ENCODE measurements at places on chromosomes 7 and 10.

DNA sequence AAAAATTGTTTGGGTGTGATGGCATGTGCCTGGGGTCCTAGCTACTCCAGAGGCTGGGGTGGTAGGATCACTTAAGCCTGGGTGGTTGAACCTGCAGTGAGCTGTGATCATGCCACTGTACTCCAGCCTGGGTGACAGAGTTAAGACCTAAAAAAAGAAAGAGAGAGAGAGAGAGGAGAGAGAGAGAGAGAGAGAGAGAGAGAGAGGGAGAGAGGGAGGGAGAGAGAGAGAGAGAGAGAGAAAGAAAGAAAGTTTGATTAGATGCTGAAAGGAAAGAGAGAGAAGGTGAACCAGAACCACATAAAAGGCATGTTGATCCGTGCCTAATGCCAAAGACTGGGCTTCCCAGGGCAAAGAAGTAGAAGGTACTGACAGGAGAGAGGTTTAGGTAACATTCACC, 11.1 kb downstream of the ABCB1 start:
- DNase-seq: no peak

GRCh38 chr10:10794791-10795191, 222.9 kb upstream of the CELF2 start:
- no peak for DNase-seq

DNA sequence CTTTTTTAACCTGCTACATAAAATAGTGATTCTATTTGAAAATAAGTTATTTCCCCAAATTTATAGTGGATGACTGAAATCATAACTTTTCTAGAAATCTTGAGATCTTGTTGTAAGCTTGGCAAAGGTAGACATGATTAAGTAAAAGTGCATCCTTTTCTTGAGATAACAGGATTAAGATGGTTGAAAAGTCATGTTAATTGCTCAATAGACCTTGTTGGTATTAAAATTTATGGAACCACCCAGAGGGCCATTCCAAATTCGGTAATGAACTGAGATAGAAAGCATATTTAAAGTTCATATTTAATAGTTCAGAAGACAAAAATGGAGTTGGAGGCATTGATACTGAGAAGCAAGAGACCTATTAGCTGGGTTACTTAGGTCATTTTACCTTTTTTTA, 139.1 kb downstream of the BICC1 start:
- DNase-seq: no peak

GRCh38 chr7:90853205-90853604, 257.1 kb downstream of the CDK14 start:
- no peak for DNase-seq

DNA sequence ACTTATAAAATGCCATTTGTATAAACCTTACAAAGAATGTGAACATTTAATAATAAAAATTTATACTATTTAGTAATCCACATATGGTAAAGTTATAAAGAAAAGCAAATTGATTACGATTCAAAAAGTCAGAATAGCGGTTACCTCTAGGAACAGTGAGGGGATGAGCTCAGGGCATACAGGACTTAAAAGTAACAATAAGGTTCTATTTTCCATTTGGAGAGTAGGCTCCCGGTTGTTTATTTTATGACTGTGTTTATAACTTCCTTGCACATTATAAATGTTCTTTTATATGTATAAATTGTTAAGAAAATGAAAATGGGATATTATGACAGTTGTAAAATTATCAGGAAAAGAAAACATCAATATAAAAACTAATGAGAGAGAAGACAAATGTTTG, 135.7 kb downstream of the AVL9 start:
- DNase-seq: no peak
